ENCODE measurements at places on chromosomes 1 and 21. TPM values are rescaled to one million over a fixed set of nuclear protein-coding genes. Genes with fewer than 3 reads are reported as not detected.

- DNase-seq, result no peak
Measured at GRCh38 chr21:41701749-41702148, 65.1 kb downstream of the RIPK4 start.

GRCh38 chr1:7366955-7367665 is 404.0 kb upstream of the VAMP3 start:
- no peak for DNase-seq

GRCh38 chr1:28646040-28646439 is 2.4 kb upstream of the RNU11 start:
- no peak for DNase-seq

TRIM17 gene
- total RNA-seq, result 5.6 TPM
